Stimulated activated CD4-positive, alpha-beta T cell treated with anti-CD3 and anti-CD28 coated beads, Interleukin-4, amount 100 ng/mL, for 24 hours (primary cell): ENCODE measurements at places on chromosomes 16 and 17.

DNA sequence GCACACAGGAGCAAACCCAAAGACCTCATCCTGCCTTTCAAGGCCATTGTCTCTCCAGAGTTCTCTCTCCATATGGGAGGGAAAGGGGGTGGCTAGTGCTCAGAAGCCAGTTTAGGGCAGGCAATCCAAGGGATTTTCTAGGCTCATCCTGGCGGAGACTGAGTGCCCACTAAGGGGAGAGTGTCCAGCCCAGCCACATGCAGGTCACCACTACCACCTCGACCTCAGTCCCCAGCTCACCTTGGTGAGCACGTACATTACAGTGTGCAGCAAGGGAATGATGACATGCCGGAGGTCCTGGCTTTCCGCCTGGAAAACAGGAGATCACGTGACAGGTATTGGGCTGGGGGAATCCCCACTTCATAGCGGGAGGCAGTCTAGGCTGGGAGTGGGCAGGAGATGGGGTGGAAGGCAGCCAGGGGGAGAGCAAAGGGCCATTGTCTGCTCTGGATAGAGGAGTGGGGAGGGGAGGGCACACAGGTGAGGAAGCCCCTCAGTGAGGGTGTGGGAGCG is 29.9 kb downstream of the PIK3R6 start:
- no peak for DNase-seq

DNA sequence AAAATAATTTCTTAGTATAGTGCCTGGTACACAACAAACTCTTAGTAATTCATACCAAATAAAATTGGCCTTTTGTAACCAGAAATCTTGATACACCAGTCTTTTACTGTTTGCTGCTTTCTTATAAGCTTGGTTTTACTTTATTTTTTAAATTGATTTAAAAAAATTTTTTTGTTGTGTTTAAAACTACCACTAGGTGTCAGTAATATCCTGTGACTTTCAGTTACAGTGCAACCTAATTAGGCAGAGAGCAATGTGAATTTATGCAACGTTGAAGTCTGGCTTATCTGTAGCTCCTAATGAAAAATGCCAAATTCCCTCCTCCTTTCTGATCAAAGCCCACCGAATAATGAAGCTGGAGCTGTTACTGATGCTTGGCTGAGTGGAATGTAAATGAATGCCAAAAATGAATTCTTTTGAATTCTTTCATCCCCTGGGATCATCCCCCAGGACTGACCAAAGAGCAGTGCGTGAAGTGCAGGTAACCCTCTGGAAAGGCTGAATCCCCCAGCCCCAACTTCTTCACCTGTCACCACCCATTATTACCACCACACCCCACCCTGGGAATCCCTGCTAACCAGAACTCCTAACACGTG is 3.8 kb downstream of the ERCC4 start:
- DNase-seq, result no peak

DNA sequence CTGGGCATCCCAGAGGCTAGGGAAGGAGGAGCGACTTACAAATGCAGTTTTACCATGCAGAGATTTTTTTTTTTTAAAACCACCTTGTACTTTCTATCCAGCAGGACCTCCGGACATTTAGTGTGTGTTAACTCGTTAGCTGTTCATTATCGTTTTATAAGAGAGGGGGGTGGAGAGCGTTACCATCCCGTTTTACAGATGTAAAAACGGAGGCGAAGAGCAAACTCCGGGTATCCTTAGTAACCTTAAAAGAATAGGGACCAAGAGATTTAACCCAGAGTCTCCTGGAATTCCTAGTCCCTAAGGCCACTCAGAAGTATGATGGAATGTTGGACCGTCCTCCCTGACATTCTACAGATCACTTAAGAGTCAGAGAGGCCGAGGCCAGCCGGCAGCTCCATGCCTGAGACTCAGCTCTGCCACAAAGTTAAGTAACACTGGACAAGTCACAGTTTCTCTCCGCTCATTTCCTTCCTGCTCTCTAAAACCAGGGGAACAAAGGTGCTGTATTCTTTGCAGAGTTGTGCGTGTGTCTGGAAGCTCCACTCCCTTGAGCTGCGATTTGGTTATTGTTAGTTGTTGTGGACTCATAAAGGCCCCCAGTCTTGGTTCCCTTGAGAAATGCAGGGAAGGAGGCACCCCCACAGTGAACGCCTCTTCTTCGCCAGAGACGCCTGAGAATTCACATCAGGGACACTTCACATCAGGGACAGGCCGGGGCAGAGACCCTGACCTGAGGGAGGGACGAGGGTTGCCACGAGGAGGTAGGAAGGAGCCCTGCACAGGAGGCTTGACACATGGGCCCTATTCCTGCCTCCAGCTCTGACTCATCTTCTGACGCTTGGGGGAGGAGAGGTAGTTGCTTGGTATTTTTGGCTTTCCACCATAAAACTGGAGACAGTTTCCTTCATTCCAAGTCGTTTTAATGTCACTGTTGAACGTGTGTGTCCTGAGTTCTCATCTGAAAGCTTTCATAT is 1.2 kb downstream of the DUSP14 start:
- peak; percentile 24 for DNase-seq

- DNase-seq, result no peak
Measured at GRCh38 chr16:20875355-20875650, 24.9 kb downstream of the DCUN1D3 start.

DNA sequence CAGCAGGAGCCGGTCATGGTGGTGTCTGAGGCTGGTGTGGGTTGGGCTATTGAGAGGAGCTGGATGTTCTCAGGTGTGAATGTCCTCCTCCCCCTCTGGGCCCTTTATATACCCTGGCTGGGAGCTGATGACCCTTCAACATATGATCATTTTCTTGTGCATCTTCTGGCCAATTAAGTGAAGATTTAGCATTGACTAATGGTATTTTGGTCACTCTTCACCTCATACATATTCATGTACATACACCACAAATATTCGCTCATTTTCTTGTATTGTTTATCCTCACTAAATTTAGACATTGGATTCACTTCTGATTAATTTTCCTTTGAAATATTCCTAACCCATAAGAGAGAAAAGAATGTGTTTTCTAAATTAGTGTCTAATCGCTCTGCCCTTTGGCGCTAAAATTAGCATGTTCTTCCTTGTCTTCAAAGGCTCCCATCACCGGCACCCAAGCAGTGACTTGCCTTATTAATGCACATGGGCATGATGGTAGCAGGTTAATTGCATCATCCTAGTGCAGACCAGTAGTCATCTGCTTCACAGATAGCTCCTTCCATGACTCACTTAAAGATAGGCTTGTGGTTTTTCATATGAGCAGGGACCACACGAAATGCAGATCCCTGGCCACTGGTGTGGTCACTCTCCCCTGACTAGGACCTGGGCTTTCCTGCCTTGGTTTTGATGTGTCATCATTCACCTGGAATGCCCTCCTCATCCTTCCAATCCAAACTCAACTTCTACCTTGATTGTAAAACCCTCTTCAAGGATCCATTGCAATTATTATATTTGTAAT is at the start of gene KRTAP2-4:
Gene KRTAP2-4 (minus strand): TSS at position 51 of the 796 bp plus-strand sequence. CDS start 34 bp downstream, at position 17.
- no peak for DNase-seq

DNA sequence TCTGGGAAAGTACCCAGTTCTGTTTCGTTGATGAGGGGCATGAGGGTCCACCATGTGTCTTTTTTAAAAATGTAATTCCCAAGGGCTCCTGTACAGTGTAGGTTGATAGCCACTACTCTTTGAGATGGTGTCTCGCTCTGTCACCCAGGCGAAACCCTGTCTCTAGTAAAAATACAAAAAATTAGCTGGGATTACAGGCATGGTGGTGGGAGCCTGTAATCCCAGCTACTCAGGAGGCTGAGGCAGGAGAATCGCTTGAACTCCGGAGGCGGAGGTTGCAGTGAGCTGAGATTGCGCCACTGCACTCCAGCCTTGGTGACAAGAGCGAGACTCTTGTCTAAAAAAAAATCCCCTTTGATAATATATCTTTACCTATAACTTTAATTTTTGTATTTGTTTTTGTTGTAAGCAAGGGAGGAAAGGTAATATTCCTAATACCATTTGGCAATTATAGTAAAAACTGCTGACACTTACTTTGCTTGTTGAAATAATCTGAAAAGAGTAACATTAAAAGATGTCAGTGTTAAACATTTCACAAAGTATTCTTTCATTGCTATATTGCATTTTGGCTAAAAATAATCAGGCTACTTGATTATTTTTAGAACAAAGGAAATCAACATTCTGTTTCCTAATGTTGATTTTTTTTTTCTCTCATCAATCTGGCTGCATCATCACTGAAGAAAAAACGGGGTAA is 11.8 kb downstream of the KPNA2 start:
- DNase-seq, result no peak

DNA sequence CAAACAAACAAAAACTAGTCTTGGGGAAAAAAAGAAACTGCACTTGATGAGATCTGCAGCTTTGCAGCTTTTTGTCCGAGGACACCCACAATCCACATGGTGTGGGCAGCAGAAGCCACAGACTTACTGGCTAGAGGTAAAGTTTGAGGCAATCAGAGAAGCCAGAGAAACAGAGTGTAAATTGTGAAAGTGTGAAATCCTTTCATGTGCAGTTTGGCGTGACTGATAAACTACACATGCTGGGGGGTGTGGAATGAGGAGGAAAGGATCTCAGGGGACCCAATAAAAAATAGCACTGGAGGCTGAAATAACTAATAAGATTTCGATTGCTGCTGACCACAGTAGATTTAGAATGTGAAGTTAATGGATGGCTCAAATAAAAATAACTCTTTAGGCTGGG is 42.4 kb upstream of the HOXB13 start:
- DNase-seq, result no peak

GRCh38 chr16:30697264-30698138 is 1.5 kb upstream of the SRCAP start:
- no peak for DNase-seq

DNA sequence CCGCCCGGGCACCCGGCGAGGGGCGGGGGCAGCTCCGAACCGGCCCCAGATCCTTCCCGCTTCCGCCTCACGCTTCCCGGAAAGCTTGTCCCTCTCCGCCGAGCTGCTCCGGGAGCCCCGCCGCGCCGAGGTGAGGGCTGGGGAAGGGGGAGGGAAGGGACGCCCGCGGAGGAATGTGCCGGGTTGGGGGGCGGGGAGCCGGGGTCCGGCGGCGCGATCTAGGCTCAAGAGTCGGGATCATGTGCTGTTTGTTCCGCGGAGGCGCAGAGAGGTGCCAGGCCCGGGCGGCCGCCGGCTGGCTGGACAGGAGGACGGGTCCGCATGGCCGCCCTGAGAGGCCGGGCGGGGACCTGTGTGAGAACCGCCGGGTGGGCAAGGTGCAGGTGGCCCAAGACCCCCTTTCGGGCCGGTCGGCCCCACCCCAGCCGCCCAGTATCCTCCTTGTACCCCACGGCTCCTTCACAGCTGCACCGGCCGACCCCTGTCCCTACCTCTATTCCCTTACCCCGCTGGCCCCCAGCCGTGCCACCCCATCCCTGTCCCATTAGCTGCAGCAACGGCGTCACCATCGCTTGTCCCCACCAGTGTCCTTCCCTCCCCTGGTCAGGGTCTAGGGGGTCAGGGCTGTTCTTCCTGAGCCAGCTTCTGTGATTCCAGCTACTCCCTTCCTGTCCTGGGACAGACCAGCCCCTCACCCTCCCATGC is 429 bp downstream of the KIF1C start:
- peak; percentile 36 for DNase-seq

DNA sequence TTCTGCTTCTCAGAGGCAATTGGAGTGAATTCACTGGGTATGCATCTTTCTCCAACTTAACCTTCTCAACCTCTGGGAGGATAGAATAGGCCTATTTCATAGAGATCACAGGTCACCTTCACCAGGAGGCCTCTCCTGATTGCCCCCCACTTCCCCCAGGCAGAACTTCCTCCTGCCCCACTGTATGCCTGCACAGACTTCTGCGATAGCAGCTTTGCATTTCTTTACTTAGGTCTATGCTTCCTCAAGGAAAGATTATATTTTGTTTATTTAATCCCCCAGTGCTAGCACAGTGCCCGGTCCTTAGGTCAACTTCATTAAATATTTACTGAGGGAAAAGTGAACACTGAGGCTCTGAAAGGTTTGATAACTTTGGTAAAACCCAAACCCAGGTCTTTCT is 19.9 kb downstream of the MYO18A start:
- no peak for DNase-seq

DNA sequence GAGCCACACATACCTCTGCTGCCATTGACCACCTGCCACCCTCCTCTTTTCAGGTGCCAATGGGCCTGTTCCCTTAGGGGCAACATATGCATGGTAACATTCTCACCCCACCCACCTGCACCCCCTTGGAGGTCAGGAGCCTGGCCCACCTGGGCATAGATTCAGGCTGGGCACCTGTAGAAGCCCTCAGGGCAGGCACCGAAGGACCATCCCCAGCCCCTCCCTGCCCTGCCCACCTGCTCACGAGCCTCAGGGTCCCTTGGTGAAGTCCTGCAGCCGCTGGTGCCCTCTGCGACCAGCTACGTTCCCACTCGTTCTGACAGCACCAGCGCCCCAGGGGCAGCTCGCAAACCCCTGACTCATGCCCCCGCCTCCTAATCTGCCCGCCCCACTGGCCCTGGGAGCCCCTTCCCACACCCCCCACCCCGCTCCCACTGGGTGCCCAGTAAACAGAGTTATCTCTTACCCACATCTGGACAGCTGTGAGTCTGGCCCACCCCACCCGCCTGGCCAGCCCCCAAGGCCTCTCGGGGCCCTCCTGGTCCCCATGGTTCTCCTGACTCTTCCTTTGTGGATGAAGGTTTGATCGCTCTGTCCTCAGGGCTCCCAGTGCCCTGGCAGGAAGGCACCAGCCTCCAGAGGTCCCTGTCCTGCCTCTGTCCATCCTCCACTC is at the start of gene SLC4A1:
Gene SLC4A1 (minus strand): TSS at position 318 of the 673 bp plus-strand sequence. CDS start 5,269 bp downstream, outside the sequence.
- no peak for DNase-seq

DNA sequence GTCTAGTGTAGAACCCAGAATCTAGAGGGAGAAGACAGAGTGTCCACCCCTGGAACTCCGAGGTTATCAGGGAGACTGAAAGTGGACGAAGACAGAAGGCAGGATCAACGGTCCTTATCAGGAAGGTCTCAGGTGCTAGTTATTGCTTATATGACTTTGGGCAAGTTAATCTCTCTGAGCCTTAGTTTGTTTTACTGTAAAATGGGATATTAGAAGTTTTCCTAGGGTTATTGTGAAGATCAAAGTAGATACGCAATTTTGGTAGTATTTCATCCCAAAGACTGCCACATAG is 1.2 kb downstream of the RNF167 start:
- no peak for DNase-seq

DNA sequence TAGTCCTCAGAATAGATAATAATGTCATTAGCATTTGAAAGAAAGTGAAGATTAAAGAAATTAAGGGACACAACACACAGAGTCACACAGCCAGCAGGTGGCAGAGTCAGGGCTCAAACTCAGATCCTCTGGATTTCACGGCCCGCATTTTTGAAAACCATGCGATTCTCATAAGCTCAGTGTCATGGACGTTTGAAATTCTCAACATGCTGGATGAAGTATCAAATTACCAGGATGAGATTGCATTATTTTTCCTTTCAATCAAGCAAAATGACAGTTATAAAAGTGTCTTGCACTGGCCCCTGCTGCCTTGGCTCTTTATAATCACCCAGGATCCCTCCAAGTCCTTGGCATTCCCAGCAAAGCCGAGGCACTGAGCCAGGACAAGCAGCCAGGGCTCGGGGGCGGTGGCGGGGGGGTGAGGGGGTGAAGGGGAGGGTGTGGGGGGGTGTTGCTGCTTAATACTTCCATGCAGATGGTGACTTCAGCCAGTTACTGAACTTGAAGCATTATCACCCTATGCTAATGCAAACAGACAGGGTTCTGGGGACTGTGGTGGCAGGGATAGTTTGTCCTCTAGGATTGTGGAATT is 6.6 kb upstream of the BMERB1 start:
- DNase-seq, result peak; percentile 67
